ENCODE measurements at places on chromosomes 4 and X. TPM values are rescaled to one million over a fixed set of nuclear protein-coding genes. Genes with fewer than 3 reads are reported as not detected.

DNA sequence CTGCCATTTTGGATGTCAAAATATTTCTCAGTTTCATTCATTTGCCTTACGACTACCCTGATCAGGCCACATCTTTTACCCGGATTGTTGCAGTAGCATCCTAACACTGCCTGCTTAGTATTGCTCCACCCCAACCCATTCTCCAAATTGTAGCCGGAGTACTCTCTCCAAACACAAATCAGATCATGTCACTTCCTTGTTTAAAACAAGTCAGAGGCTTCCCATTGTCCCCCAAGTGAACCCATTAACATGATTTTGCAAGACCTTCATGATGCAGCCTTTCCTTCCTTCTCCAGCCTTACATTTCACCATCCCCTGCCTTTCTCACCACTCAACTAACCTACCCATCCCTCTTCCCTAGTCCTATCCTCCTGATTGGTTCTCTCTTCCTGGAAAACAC, 53.1 kb downstream of the FANCB start:
- no peak for DNase-seq

DNA sequence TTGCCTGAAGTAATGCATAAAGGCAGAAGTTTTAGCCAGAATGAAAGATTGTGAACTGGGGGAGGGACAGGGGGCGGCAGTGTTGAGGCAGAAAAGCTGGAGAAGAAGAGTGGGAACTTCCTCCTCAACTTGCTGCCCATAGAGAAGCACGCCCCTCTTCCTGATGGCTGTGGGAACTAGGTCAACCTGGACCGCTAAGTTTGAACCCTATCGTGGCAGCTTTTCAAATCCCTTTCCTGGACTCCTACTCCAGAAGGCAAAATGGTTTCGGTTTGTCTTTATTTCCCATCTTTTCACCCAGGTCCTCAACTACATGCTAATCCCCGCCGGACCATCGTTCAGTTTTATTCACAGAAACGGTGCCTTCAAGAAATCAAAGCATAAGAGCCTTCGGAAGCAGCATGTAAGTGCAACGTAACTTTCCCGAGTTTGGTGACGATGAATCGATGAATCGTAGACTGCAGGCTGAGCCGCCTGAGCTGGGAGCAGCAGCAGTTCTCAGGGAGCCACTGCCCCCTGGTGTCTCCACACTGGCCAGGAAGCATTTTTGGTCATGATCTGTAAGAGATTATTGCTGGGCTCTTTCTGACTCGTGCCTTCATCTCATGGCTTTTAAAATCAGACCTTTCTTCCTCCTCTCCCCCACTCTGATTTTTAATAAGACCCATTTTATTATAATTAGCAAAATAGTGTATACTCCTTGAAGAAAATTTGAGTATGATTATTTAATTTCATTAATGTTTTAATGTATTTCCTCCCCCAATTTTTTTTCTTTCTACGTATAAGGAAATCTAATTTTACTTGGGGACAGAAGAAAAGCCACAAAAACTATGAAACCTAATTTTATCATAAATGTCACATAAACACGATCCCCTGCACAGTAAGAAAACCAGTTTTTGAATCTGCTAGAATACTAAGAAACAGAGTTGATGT, 21.4 kb downstream of the SPINK2 start:
- DNase-seq: peak; percentile 76

USP26 gene
- total RNA-seq: not detected

GRCh38 chr4:9800848-9801247, 19.4 kb downstream of the DRD5 start:
- no peak for DNase-seq

All from MG63 (cell line).